Stimulated activated naive CD8-positive, alpha-beta T cell treated with anti-CD3 and anti-CD28 coated beads, Interleukin-15, amount 100 ng/mL, for 72 hours (primary cell): ENCODE measurements at places on chromosomes 12 and 14.

DNA sequence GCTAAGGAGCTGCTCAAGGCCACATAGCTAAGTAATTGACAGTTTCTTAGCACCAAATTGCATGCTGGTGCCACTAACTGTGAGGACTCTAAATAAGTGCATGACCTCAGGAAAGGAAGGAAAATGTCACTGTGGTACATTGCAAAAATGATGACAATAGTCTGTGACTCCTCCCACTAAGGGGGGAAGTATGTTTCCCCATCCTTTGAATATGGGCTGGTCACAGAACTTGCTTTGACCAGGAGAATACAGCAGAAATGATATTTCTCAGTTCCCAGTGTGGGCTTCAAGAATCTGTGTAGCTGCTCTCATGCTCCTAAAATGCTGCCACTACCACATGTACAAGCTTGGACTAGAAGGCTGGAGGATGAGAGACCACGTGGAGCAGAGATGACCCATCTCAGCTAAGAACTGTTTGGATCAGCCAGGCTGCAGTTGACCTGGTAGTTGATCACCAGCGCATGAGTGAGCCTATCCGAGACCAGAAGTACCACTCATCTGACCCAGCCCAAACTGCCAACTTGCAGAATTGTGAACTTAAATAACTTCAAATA lies 42.2 kb upstream of the NOS1 start:
- DNase-seq, result no peak

- no peak for DNase-seq
These were observed 70.8 kb upstream of the IFNG-AS1 start for GRCh38 chr12:67918441-67918840.

DNA sequence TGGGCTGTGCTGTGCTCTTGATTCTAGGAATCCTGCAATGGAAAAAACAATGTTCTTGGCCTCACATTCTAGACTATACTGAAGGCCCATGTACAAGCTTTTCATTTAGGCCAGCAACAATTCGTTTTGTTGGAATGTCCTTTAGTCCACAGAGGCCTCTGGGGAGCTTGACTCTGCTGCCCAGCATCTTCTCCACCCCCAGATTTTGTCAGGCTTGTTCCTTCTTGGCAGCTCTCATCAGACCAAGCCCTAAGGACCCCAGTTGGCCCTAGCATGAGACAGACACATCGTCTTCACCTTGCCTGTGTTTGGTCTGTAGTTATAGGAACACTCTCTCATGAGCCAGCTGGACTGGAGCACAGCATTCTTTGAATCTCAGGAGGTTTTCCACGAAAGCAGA lies 300.1 kb downstream of the VRK1 start:
- no peak for DNase-seq

DNA sequence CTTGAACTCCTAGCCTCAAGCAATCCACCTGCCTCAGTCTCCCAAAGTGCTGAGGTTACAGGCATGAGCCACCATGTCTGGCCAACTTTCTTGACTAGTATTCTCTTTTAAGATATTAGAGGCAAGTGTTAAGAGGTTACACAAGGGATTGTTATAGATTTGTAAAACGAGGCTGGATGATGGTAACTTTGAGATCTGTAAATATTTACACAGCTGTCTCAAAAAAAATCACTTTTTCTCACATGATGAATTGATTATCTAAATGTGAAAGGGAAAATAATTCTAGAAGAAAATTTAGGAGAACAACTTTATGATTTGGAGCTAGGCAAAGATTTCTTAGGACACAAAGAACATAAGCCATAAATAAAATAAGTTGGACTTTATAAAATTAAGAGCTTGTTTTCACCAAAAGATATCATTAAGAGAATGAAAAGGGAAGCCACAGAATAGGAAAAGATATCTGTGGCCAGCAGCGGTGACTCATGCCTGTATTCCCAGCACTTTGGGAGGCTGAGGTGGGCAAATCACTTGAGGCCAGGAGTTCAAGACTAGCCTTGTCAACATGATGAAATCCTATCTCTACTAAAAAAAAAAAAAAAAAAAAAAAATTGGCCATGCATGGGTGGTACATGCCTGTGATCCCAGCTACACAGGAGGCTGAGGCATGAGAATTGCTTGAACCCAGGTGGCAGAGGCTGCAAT lies 77.4 kb downstream of the BBS10 start:
- no peak for DNase-seq

DNA sequence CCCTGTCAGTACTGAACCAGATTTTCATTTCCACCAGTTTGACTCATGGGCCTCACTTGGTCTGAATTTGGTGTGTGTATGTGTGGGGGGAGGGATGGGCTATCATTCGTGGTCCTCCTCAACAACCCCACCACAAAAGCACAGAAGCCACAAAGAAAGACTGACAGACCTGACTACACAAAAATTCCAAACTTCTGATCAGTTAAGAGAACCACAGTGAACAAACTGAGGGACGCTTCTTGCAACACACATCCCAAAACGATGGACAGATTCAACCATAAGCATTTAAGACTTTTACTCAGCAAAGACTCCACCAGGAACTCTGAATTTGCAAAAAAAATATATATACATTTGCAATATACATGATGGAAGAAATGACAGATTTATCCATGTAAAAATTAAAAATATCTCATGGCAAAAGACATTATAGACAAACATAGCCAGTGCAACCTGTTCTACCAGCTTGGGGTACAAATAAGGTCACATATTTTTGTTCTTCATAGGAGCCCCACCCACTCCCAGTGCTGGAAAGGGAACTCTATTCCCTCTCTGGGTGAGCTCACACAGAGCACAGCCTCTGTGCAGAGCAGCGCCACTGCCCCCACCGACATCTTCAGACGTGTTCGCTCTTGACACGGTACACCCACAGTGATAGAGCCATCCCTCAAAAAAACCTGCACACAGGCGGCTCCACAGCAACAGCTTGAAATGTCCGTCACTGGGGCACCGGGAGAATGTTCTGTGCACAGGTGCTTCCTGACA lies 49.7 kb downstream of the JAG2 start:
- no peak for DNase-seq

- no peak for DNase-seq
These were observed 21.1 kb downstream of the PPP1CC start for GRCh38 chr12:110721570-110721969.
